ENCODE measurements at places on chromosomes 2 and 18.
A peak's percentile ranks its signal among the peaks of the same experiment; 100 is the strongest.

- no peak for DNase-seq
These were observed 91.2 kb downstream of the LIPG start for GRCh38 chr18:49652881-49653724.

GRCh38 chr2:109409321-109410038 is 204.3 kb downstream of the SEPTIN10 start:
- DNase-seq = no peak

DNA sequence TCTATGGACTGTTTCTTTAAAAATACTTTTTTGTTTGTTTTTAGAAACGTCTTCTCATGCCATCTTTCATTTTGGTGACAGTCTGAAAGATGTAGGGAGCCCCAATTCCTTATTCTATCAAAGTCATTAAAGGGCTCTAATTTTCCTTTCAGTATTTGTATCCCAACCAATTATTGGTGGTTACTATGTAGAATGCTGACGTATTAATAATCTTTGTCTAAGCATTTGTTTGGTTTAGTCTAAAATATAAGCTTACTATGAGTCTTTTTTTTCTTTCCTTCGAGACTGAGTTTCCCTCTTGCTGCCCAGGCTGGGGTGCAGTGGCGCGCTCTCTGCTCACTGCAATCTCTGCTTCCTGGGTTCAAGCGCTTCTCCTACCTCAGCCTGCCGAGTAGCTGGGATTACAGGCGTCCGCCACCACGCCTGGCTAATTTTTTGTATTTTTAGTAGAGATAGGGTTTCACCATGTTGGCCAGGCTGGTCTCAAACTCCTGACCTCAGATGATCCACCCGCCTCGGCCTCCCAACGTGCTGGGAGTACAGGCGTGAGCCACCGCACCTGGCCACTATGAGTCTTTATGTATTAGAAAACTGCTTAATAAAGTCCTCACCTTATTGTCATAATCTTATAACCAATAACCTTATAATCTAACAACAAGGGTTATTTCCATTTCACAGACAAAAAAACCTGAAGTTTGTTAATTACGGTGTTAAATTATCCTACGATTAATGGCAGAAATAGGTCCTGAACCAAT is 849 bp upstream of the VRK2 start:
- no peak for DNase-seq

DNA sequence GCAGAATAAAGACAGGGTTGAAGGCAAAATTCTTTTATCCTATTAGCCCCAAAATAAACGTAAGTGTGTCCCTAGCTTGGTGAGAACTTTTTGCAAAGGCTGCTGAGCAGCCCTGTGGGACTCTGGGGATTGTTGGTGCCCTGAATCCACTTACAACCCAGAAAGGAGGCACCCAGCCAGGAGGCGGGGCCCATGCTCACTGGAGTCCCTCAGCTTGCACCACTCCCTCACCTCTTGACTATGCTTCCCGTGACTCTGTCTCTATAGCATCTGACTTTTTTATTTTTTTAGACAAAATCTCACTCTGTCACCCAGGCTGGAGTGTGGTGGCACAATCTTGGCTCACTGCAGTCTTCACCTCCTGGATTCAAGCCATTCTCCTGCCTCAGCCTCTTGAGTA is 15.8 kb upstream of the COL6A3 start:
- DNase-seq = no peak

DNA sequence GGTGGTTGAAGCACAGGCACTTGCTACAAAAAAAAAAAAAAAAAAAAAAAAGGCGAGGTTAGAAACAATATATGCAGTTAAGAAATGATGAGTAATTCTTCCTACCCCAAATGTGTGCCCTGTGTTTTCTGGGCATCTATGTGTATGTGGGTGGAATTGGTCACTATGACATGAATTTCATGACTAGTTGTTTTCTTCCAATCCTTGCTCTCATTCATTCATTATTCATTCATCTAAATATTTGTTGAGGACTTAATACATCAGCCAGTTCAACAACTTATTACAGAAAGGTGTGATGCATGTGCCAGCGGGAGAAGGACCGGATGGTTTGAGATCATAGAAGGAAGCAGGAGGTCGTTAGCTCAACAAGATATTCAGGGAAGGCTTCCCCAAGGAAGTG is 8.3 kb upstream of the EGR4 start:
- no peak for DNase-seq

- no peak for DNase-seq
These were observed 144.4 kb downstream of the THSD7B start for GRCh38 chr2:136909777-136910176.

DNA sequence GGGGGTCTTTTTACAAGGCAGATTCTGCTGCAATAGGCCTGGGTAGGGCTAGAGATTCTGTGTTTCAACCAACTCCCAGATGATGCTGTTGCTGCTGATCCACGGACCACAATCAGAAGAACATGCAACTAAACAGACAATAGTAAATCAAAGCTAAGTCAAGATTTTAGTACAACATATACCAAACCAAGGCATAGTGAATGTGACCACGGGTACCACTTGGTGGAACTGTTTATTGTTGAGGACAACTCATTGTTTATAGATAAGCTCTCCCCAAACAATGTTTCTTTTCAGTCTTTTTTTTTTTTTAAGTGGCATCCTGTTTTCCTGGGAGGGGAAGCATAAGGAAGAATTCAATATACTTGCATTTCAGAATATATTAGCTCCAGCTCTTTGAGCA is 36.0 kb upstream of the DARS1 start:
- no peak for DNase-seq

DNA sequence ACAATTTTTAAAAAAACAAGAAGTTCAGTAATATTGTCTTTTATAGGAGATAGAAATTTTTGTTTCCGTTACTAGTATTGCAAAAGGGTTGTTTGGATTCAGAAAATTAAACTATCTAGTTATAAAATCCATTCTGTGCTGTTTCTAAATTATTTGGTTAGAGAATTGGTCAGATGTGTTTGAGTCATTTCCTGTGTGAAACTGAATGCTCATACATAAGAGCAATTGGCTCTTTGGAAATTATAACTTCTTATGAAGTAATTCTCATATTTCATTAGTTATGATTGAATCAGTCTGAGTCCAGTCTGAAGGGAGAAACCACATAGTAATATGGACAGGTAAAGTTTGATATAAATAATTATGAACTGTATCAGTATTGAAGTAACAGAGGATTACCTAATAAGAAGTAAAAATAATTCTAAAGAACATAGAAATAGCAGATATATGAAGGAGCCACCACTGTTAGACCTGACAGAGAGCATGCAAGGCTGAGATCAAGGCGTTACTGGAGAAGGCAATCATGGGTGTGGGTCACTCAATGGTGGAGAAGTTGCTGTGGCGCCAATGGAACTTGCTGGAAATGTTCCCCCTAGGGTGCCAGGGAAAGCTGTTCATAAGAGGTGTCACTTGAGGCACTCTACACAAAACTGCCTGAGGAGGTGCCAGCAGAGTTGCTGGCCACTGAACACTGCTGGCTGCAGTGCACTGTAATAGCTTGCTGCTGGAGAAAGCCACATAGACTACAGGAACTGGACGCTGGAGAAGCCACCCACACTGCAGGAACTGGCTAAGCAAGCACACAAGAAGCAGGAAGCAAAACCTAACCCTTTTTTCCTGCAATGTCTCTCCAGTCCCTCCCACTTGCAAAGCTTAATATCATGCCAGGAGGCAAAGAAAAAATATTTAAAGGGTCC is 18.0 kb upstream of the FAP start:
- DNase-seq = no peak

GRCh38 chr2:241417626-241418025 is 61.5 kb downstream of the FARP2 start:
- no peak for DNase-seq

GRCh38 chr2:190785334-190785733 is 95.3 kb upstream of the GLS start:
- DNase-seq = no peak

- no peak for DNase-seq
These were observed 362.3 kb downstream of the FIGN start for GRCh38 chr2:163373496-163373895.

DNA sequence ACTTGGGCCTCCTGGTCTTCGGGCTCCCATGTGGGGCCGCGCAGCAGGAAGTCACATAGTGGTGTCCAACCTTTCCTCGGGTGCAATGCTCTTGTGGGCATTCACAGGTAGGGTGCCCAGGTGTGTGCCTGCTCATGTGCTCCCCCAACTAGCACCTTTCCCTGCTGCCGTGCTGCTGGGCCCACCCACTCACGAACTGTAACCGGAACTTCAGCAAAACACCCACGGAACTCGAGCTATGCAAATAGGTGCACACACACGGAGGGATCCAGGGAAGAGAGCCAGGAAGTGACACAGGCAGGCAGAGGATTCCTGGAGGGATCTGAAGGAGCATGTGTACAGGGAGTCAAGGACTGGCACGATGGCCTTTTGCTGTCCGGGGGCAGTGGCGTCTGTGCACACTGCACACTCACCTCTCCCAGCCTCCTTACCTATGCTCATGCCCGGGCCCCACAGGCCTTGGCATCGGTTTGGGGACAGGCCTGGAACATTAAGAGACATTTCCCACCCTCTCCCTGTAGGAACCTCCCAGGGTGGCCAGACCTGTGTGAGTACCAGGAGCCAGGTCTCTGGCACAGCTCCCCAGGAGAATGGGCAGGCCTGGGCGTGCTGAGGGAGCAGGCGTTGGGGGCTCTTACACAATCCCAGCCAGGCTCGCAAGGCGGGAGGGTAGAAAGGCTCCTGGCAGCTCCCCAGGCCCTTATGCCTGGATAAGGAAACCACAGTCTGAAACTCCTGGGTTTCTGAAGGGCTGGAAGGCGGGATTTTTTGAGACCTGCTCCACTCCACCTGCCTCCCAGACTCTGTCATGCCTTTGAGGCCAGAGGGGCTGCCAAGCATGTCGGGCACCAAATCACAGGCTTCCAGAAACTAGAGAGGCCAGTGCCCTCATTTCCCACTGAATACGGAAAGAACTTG is 6.6 kb upstream of the PTMA start:
- DNase-seq = no peak

DNA sequence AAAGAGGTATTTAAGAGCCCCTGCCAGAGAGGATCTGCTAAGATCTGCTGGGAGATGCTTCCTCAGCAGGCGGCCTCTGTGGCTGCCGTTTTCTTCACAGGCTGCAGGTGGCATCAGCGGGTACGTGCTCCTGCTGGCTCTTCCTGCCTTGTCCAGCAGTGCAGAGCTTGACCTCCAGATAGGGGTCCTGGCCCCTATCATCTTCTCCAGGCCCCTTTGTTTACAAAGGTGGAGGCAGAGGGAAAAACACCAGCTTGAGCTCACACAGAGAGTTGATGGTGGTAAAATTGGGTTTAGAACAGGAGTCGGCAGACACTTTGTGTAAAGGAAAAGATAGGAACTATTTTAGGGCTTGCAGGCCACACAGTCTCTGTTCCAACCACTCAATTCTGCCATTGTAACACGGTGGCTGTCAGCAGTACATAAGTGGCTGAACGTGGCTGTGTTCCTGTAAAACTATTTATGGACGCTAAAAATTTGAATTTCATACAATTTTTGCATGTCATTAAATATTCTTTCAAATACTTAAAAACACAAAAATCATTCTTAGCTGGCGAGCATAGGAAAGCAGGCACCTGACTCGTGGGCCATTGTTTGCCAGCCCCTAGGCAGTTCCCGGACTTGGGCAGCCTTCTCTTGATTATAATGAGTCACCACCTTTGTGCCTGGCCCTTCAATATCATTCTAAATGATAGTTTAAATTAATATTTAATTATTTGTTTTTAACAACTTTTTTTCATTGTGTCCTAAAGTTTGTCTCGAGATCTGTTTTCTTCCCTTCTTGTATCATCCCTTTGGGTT is 98.2 kb upstream of the B3GNT7 start:
- DNase-seq = peak; percentile 62

DNA sequence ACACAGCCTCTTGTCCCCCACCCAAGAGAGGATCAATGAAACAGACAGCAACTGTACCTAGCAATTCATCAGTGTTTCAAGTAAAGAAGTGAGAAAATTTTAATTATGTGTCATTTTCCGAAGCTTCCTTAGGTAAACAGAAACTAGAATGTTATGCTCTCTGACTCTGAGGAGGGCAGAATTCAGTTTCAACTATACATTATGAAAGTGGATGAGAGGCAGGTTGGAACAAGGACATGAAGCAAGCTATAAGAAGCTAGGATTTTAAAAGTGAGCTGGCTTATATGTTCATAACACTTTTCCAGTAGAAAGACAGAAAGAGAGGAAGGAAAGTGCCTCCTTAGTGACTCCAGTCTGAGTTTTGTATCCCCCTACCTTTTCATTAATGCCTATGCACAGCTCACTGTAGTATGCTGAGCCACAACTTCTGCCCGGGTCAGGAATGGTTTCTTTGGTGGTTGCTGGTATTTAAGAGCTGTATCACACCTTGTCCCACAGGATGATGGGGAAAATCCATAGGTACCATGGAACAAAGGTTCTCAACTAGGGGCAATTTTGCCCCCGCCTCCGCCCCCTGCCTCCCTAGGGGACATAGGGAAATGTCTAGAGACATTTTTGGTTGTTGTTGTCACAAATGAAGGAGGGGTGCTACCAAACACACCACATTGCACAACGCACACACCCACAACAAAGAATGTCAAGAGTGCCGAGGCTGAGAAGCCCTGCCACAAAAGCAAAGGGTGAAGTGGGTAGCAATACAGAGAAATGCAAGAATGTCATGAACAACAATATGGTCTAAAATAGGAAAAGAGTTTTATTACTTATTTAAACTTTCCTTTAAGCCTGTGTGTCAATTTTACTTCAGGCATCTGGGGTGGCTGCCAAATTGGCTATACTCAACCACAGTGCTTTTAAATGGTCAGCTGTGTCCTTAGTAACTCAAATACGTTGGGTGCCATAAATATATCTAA is 161.0 kb upstream of the ZFP36L2 start:
- DNase-seq = no peak

DNA sequence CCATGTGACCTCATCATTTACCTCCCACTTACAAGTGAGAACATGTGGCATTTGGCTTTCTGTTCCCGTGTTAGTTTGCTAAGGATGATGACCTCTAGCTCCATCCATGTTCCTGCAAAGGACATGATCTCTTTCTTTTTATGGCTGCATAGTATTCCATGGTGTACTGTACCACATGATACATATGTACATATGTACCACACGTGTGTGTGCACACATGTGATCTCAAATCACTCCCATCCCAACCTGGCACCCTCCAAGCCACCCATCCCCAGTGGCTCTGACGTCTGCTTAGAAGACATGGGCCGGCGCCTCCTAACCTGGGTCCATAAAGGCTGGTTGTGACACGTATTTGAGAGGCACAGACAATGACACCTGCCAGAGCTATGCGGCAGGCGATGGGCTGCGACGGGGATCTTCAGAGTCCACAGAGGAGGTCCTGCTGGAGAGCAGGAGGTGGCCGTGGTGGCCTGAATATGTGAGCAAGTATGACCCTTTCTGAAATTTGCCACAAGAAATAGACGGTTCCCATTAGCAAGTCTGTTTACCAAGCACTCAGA is 8.8 kb upstream of the SALL3 start:
- no peak for DNase-seq

DNA sequence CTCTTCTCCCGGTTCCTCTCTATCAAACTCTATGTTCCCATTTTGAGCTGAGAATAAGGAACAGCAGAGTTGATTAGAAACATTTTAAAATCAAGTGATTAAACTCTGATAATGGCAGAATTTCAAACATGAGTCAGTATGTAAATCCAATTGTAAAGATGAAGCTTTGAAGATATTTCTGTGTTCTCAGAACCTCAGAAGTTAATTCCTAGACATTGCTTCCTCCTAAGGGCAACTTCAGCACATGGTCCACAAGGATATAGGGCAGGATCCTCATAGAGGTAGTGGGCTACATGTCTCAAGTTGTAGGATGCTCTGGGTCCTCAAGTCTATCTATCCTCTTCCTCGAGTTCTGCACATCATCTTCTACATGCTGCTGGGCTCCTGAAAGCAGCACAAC is 46.3 kb downstream of the QPCT start:
- DNase-seq = no peak
